ENCODE measurements at places on chromosomes 4 and X. TPM values are rescaled to one million over a fixed set of nuclear protein-coding genes. Genes with fewer than 3 reads are reported as not detected.

DNA sequence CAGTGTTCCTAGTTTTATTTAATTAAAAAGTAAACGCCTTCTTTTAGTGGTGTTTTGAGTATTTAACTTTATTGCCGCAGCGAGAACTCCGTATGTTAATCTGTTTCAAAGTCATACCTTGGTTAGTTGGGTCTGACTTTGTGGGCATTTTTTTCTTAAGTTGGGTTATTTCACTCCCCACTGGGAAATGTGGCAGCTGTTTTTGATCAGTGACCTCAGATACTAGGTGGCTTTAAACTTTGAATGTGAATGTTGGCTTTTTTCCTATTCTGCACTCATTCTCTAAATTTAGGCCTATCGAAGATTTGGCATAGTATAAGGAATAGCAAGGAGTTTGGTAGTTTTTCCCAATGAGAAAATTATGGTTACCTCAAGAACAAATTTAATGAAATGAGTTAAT lies 85.9 kb downstream of the FIP1L1 start:
- no peak for DNase-seq

The LNX1 gene
- total RNA-seq = not detected

DNA sequence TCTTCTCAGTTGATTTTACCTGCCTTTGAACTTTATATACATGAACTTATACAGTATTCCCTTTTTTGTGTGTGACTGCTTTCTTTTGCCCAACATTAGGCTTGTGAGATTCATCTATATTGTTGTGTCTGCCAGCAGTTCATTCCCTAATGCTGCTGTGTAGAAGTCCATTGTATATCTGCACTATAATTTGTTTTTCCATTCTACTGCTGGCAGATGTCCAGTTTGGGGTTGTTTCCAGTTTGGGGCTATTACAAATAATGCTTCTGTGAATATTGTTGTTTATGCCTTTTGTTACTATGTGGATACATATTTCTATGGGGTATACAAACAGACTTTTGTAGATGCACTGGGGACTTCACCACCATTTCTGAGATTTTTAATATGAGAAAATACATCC lies 268.4 kb downstream of the DCTD start:
- no peak for DNase-seq

- DNase-seq = no peak
These were observed 19.1 kb downstream of the SLAIN2 start for GRCh38 chr4:48360285-48361011.

DNA sequence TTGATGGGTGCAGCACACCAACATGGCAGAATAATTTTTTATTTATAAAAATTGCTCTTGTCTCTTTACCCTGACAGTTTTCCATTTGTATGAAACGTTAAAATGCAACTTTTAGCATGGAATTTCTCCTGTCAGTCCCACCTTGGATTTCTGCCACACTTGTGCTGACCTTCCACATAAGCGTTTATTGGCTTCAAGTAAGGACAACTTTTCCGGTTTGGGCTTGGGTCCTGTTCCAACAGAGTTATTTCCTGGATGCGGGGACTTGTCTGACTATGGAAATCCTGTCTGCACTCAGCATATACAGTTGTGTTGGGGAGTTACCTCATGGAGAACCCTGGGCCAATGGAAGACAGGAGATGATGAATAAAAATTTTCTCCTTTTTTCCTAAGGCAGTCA lies 294.7 kb downstream of the NAF1 start:
- no peak for DNase-seq

The CFAP47 gene
- not detected for total RNA-seq

The SLC38A5 gene
- 78.3 TPM for total RNA-seq

DNA sequence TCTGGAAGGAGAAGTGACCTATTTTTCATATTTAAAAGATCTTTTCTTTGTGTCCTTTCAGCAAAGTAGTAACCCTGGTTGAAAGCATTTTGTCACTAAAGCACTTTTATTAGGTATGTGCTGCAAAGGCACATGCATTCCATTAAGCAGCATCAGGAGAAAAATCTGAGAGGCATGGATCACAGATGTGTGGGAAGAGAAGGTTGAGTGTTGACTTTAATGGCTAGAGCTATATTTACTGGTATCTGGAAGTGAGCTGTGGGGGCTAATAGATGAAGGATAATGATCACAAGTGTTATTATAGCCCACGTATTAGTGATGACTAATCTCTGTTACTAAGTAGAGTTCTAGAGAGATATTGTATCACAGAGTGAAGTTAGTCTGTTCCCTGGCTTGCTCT lies 1520.7 kb downstream of the ARAP2 start:
- no peak for DNase-seq

Data from activated CD4-positive, alpha-beta T cell treated with anti-CD3 and anti-CD28 coated beads, Interleukin-2, amount 10 ng/mL, durations not matched to agents 7 days and 5 days (primary cell).